ENCODE measurements at places on chromosomes 12 and 14.

DNA sequence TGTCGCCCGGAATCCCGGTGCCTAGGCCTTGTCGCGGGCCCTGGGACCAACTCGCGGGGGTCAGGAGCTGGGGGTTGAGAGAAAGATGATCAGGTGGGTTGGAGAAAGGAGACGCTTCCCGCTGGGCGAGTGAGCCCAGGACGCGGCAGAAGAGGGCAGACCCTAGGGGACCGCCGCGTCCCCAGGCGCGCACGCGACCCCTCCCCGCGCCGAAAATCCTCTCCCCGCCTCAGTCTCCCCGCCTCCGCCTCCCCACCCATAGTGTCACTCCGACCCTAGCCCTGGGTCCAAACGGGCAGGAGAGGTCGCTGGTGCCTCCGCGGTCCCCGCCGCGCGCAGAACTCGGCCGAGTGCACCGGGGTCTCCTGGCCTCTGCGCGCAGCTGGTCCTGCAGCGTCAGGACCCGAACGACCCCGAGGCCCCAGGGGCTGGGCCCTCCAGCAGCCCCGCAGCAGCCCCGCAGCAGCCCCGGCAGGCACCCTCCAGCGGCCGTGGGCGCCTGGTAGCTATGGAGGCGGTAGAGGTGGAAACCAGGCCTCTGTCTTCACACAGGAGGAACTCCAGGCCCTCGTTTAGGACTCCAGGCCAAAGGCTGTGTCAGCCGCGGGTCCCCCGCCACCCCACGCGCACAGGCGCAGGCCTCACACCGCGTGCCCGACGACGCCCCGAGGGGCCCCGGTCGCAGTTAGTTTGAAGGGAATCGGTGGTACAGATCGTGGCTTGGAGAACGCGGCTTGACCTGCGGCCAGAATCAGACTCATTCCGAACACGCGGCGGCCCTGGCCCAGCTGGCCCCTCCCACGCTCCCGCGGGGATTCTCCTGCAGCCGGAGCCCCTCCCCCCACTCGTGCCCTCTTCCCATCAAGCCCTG is 60.1 kb upstream of the EIF5 start:
- no peak for DNase-seq

GRCh38 chr12:91890742-91891141 is 254.9 kb downstream of the BTG1 start:
- no peak for DNase-seq

- no peak for DNase-seq
Measured at GRCh38 chr12:19415563-19415962, 23.7 kb upstream of the AEBP2 start.

GRCh38 chr12:93571925-93572711 is at the start of gene SOCS2:
TSS of gene SOCS2 (plus strand) at chr12:93572675. CDS start at chr12:93572898, 223 bp downstream.
- no peak for DNase-seq

Data from CD4-positive, alpha-beta T cell treated with Interleukin-4 for 4 hours (primary cell).